ENCODE measurements at places on chromosomes 13 and 19.

- DNase-seq, result no peak
Measured at GRCh38 chr13:56850852-56851251, 289.9 kb upstream of the PRR20A start.

DNA sequence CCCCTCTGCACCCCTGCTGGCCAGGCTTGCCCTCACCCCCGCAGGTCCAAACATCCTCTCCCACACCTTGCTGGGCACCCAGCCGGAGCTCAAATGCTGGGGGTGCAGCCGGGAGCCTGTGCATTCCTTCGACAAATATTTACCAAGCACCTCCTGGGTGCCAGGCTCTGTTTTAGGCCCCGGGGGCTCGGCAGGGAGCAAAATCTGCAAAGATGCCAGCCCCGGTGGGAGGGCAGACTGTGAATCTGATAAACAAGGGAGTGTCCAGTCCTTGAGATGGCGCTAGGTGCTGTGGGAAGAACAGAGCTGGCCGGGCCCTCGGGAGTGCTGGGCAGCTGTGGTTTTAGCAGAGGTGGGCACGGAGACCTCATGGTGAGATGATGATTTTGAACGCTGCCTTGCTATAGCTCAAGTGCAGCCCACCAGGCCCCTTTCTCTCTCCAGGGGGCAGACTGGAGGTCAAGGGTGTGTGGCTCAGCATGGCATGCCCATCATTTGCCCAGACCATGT, 10.6 kb downstream of the NFIX start:
- no peak for DNase-seq

DNA sequence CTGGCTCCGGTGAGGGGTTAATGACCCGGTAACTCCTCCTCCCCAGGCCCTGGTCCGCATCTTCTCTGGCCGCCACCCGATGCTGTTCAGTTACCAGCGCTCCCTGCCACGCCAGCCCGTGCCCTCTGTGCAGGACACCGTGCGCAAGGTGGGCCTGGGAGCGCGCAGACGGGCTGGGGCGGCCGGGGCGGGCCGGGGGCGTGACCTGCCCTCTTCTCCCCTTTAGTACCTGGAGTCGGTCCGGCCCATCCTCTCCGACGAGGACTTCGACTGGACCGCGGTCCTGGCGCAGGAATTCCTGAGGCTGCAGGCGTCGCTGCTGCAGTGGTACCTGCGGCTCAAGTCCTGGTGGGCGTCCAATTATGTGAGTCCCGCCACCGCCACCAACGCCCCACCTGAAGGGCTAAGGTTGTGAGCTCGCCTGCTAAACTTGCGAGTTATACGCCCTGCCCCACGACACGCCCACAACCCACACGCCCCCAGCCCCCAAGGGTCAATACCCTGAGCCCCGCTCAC, 10.4 kb downstream of the CPT1C start:
- no peak for DNase-seq

GRCh38 chr13:78598116-78598781, 5.1 kb downstream of the POU4F1 start:
- DNase-seq, result no peak

DNA sequence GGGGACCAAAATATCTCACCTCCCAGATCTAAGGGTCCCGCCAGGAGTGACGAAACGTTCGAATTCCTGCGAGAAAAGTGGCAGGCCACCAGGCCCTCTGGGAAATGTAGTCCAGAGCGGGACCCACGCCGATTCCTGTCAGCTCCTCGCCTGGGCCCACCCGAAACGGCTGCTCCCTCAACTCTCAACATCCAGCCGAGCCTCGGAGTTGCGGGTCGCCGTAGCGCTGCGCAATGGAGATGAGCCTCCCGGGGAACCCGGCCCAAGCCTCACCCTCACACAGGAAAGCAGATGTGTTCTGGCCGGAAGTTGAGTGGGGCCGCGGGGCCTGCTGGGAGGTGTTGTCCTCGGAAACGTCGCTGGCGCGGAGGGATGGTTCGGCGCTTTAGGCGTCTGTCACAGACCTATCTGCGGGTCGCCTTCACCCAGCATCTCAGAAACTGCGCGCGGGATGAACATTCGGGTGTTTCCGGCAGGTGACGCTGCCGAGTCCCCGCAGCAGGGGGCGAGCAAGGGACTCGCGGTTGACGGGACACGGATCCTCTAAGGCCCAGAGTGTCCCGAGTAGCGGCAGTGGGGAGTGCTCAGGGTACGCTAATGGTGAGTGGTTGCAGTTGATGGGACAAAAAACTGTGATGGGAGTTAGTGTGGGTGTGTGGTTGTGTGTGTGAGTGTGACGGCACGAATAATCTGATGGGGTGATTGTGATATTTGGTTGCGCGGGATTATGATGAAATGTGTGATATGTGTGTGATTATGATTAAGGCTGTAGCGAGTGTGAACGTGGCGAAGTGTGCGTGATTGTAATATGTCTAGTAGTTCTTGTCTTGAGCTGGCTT, at the start of the genes ZNF568 and ZNF829:
TSS of gene ZNF568 (plus strand) at position 341 of the 839 bp plus-strand sequence. CDS start 6,439 bp downstream, outside the sequence.
TSS of gene ZNF829 (minus strand) at position 300 of the 839 bp plus-strand sequence. CDS start 1,124 bp downstream, outside the sequence.
- DNase-seq, result peak; percentile 93

- no peak for DNase-seq
Measured at GRCh38 chr13:91546900-91547299, 148.5 kb downstream of the GPC5 start.

DNA sequence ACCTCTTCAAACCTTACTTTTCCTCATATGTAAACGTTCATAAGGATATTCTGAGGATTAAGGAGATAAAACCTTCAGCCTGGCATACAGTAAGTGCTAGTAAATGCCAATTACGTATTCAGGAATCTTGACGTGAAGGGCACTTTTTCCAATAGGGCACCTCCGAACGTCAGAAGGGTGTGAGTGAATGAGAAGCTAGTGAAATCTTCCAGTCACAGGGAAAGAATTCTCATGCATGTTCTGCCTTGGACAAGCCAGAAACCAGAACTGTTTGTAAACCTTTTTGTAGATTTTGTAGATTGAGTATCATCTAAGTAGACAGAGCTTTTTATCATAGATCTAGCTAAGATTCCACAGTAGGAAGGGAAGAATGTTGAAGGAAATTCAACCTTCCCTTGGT, 16.5 kb downstream of the DGKH start:
- no peak for DNase-seq

DNA sequence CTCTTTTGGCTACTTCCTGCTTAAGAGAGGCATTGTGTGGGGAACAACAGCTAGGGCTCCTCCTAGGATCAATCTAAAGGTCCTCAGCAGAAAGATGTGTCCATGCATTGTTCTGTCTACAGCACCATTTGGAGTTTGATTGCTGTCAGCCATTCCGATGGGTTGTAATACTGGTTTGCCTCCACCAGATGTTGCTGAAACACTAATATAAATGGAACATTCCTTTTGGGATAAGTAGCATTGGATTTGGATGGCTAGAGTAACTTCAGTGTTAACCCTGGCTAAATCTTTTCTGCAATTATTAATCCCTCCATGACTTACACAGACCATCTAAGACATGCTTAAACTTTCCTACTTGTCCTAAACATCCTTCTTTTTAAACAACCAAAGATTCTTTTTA, 104.2 kb downstream of the TDRD3 start:
- DNase-seq, result no peak

- peak; percentile 87 for DNase-seq
Measured at GRCh38 chr19:13978351-13979243, 26.3 kb downstream of the DCAF15 start.

GRCh38 chr13:97692628-97693027, 258.7 kb downstream of the RAP2A start:
- DNase-seq, result no peak

- DNase-seq, result no peak
Measured at GRCh38 chr13:71156550-71156949, 710.5 kb downstream of the DACH1 start.

- no peak for DNase-seq
Measured at GRCh38 chr19:48489608-48490216, 20.5 kb downstream of the CYTH2 start.

- DNase-seq, result no peak
Measured at GRCh38 chr13:28622286-28622685, 36.6 kb upstream of the POMP start.

- DNase-seq, result no peak
Measured at GRCh38 chr13:110885966-110886869, 28.7 kb downstream of the ANKRD10 start.

DNA sequence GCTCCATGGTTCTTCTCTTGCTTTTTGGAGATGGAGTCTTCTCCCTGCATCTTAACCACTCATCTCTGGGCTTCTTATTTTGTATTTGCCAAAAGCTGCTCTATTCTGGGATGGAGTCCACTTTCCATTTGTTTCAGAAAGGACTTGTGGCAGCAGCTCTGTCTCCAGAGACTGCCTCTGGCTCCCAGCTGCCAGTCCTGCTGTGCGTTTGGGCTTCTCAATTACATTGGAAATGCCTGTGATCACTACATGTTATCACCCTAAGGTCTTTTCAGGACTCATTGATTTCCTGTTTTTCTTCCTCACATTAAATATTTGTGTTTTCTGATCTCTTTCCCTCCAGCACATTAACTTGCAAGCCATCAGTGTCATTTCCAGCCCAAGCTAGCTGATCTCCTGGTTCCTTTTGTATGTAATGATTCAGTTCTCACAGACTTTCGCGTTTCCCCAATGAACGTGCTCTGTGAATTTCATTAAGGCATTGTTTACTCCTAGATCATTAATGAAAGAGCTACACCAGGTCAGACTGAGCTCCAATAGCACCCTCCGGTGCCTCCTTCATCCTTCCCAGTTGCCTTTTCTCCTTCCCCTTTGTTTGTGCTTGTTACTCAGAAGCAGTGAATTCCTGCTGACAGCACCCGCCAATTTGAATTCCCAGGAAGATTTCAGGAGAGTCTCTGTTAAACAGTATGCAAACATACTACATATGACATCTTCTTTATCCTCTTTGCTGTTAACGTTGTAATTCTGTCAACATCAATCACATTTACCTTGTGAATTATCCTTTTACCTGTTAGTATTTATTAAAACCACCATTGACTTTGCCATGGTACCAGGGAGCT, 3.0 kb downstream of the CBY2 start:
- no peak for DNase-seq

DNA sequence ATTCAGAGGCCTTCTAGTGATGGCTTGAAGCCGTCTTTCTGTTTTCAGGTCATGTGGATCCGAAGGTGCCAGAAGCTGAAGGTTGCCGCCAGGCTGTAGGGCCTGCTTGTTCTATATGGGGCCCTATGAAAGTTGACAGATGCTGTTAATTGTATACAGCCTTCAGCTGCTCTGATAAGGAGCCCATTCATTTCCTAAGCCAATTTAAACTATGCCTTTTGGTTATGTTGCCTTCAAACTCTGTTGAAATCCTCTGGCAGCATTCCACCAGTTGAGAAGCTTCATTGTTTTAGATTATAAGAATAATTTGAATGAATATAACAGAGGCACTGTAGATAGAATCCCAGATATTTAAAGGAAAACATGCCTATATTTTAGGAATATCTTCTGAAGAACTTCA, 34.4 kb downstream of the RAP2A start:
- no peak for DNase-seq

- no peak for DNase-seq
Measured at GRCh38 chr13:59441596-59442280, 722.0 kb downstream of the DIAPH3 start.

- DNase-seq, result no peak
Measured at GRCh38 chr19:2207991-2208860, 27.9 kb downstream of the PLEKHJ1 start.

DNA sequence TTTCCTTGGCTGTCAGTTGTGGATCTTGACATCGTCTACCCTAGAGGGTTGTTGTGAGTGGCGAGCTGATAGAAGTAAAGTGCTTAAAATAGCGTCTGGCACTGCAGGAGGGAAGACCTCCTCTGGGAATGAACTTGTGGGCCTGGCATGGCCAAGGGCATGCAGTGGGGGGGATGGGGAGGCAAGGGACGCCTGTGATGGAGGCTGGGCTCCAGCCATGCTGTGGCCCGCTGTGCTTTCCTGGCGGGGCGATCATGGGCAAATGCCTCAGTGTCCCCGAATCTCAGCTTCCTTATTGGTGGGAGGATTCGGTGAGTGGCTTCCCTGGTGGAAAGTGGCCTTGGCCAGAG, 10.7 kb downstream of the CARM1 start:
- DNase-seq, result no peak

DNA sequence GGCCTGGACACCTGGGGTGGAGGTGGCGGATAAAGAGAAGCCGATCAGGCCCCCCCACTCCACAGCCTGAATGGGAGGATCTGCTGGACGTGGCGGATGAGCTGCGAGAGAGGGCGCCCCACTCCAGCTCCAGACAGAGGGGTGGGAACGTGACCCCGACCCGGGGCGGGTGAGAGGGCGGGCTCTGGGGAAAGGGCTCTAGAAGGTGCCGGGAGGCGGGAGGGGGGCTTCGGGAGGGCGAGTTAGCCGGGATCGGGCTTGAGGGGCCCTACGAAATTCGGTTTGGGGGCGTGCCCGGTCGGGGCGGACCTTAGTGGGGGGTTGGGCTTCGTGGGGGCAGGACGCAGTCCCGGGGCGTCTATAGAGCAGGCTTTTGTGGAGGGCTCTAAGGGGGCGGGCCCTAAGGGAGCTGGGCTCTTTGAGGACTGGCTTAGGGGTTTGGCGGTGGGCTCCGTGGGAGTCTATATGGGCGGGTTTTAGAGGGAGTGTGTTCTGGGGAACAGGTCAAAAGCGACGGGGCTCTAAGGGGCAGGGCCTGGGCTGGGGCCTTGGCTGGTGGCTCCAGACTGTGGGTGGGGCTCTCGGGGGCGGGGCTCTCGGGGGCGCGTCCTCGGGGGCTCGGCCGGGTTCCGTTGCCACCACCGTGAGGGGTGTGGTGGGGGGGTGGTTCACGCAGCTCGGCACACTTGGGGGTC, 4.1 kb upstream of the NANOS3 start:
- no peak for DNase-seq

DNA sequence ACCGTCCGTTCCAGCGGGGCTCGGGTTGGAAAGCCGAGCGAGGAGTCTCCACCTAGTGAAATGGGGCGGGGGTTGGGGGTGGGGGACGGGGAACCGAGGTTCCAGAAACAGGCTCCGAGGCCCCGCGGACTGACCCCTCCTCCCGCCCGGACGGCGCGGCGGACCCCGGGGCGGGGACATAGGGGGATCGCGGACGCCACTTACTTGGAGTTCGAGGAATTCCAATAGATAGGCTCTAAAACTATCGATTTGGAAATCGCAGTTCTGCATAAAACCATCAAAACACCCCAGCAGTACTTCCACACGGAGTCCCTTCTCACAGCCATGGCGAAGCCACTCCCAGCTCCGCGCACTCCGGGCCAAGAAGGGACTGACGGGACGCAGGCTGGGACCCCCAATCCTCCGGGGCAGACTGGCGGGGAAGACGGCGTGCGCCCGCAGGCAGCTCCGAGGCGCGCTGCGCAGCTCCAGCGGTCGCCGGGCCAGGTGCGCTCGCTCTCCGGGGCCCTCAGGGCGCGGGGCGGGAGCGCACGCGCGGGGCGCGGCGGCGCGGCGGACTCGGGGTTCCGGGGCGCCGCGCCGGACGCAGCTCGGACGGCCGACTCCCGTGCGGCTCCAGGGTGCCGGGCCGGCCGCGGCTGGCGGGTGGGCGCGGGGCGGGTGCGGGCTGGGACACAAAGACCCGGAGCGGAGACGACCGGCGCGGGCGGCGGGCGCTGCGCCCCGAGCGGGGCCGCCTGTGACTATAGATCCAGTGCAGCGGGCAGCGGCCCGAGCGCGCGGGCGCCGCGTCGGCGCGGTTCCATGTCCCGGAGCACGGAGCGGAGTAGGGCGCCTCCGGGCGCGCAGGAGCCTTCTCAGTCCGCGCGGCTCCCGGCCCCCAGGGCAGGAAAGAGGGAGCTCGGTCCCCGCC, 567 bp downstream of the EFNB2 start:
- no peak for DNase-seq

Data from coronary artery (tissue), 2 donors.